ENCODE measurements at places on chromosomes 16 and 17. TPM values are rescaled to one million over a fixed set of nuclear protein-coding genes. Genes with fewer than 3 reads are reported as not detected.

Gene AANAT
- total RNA-seq = 0.17 TPM

Gene SPNS3
- total RNA-seq = not detected

Gene C16orf87
- total RNA-seq = 6.3 TPM

Gene KRTAP9-2
- not detected for total RNA-seq

Gene GALR2
- total RNA-seq = not detected

Gene CTF1
- total RNA-seq = 6.1 TPM

Gene PRR35
- total RNA-seq = not detected

Gene ABI3
- total RNA-seq = not detected

Gene USP22
- 286 TPM for total RNA-seq

Gene POLG2
- 15.9 TPM for total RNA-seq

Gene PGAP3
- total RNA-seq = 13.2 TPM

Gene KREMEN2
- total RNA-seq = 0.17 TPM

Gene NPIPA8
- total RNA-seq = not detected

Gene PIRT
- total RNA-seq = not detected

Gene NACA2
- total RNA-seq = not detected

Gene CASKIN2
- total RNA-seq = 8.0 TPM

Gene CNTNAP4
- total RNA-seq = not detected

Gene ALOX12
- under 0.01 TPM for total RNA-seq

Gene DBNDD1
- total RNA-seq = 3.1 TPM

Gene CSF3
- not detected for total RNA-seq

Gene UTS2R
- 0.15 TPM for total RNA-seq

Gene WNT9B
- total RNA-seq = not detected

Gene HNF1B
- total RNA-seq = not detected

All from smooth muscle cell of trachea (primary cell).